Activated CD4-positive, alpha-beta T cell treated with anti-CD3 and anti-CD28 coated beads for 36 hours (primary cell): ENCODE measurements at places on chromosomes 7 and 10. TPM values are rescaled to one million over a fixed set of nuclear protein-coding genes. Genes with fewer than 3 reads are reported as not detected.

Gene PODXL
- 0.48 TPM for total RNA-seq

- H3K4me3 ChIP-seq: no peak overlapping the region
- no peak overlapping the region for H3K27ac ChIP-seq
- no peaks in the 10 kb centered on the region for H3K36me3 ChIP-seq
- DNase-seq: no peak
These were observed 197.1 kb downstream of the DOCK4 start for GRCh38 chr7:112009081-112009480.

DNA sequence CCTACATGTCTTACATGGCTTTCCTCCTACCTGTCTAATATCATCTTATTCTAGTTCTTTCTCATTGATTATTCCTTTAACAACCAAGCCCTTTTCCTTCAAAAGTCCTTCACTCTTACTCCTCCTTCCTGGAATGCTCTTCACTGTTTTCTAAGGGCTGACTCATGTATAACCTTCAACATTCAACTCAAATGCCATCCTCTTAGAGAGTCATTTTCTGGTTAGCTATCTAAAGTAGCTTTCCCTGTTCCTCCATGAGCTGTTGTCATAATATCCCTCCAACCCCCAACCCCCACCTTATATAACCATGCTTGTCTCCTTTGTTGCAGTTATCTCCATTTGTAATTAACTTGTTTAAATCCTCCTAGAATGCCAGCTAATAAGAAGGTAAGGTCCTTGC, 286.8 kb downstream of the ADK start:
- DNase-seq: no peak
- no peak overlapping the region for H3K4me3 ChIP-seq
- H3K4me1 ChIP-seq: peaks cover 18% of the 10 kb centered on the region
- H3K27me3 ChIP-seq: no peaks in the 10 kb centered on the region
- no peak overlapping the region for H3K27ac ChIP-seq

DNA sequence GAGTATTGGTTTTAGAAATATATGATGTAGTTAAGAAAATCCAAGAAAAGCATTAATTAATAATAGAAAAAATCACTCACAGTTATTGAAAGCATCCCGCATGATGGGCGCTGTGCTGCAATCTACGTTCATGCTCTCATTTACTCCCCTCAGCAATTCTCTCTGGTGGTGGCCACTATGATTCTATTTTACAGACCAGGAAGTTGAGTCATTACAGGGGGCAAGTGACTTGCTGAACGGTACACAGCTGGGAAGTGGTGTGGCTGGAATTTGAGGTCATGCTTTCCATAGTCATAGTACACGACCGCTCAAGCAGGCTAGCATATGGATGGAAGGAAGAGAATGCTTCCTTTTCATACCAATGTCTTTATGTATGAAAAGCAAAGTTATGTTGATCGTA, 117.4 kb downstream of the TES start:
- no peak overlapping the region for H3K27ac ChIP-seq
- peaks cover 5% of the 10 kb centered on the region for H3K27me3 ChIP-seq
- no peak overlapping the region for H3K4me3 ChIP-seq
- no peaks in the 10 kb centered on the region for H3K36me3 ChIP-seq
- H3K4me1 ChIP-seq: peaks cover 3% of the 10 kb centered on the region

Gene SAMD9
- 10.7 TPM for total RNA-seq

Gene SLC18A2
- total RNA-seq: 0.14 TPM

- no peak for DNase-seq
- no peaks in the 10 kb centered on the region for H3K4me1 ChIP-seq
- H3K36me3 ChIP-seq: peaks cover 39% of the 10 kb centered on the region
- no peak overlapping the region for H3K27ac ChIP-seq
- no peak overlapping the region for H3K4me3 ChIP-seq
- H3K27me3 ChIP-seq: no peaks in the 10 kb centered on the region
These were observed 24.1 kb downstream of the GPAM start for GRCh38 chr10:112159469-112159868.
